ENCODE measurements at places on chromosomes 1 and 21.

DNA sequence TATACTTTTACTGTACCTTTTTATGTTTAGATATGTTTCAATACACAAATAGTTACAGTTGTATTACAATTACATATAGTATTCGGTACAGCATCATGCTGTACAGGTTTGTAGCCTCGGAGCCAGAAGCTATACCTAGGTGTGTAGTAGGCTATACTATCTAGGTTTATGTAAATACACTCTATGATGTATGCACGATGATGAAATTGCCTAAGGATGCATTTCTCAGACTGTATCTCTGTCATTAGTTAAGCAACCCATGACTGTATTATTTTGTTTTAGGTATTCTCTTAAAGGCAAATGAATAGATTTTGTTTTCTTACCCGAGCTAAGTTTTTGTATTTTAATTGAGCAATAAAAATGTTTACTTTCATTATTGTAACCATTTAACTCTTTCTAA, 56.4 kb downstream of the SPATA17 start:
- no peak for DNase-seq

GRCh38 chr1:3417934-3418333, 36.5 kb upstream of the ARHGEF16 start:
- no peak for DNase-seq

GRCh38 chr1:174344162-174344561, 103.6 kb upstream of the GPR52 start:
- DNase-seq, result no peak

- no peak for DNase-seq
Measured at GRCh38 chr1:54977533-54978297, 2.7 kb upstream of the TMEM61 start.

DNA sequence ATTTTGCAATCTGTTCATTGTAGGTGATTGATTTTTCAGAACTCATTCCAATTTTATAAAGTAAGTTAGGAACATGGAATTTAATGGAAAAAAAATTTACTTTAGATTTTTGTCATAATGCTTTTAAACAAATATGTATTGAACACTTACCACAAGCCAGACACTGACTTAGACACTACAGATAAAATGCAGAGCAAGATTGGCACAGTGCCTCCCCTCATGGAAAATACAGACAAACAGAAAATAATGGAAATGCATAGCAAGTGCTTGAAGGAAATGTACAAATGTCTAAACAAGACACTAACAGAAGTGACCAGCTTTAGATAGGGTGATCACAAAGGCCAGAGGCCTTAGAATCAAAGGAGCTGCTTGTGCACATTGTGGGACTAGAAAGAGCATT, 260.5 kb upstream of the ADGRL2 start:
- DNase-seq, result no peak

- DNase-seq, result no peak
Measured at GRCh38 chr1:192766009-192766625, 42.7 kb upstream of the RGS2 start.

DNA sequence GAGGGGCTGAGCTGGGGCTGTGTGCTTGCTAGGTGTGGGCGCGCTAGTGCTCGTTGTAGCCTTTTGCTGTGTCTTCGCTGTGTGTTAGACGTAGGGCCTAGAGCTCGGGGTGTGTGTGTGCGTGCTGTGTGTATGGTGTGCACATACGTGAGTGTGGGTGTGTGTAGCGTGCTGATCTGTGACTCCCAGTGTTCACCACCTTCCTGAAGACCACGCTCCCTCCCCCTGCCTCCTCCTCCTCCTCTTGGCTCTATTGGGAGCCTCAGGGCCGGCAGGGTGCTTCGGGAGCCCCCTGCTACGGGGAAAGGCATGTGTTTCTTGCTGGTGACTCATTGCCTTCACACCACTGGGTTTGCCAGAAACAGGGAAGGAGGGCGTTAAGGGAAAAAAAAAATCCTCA, 9.4 kb upstream of the KCNC4 start:
- DNase-seq, result no peak

DNA sequence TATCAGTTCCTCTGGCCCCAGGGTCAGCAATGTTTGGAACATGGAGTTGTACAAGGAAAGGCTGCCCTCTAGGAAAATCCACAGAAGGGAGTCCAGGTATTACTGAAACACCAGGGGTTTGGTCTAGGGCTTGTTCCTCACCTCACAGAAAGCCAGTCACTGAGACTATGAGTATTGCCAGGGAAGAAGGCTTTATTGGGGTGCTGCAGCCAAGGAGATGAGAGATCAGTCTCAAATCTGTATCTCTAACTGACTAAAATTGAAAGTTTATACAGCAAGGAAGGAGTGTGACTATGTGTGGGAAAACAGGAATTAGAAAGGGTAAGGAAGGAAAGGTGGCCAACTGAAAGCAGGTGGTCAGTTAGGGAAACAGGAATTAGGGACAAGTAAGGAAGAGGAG, 172.3 kb downstream of the LYPLAL1 start:
- no peak for DNase-seq

- no peak for DNase-seq
Measured at GRCh38 chr1:154256686-154257085, 15.7 kb upstream of the HAX1 start.

- no peak for DNase-seq
Measured at GRCh38 chr1:38038861-38039260, 7.7 kb downstream of the POU3F1 start.

- no peak for DNase-seq
Measured at GRCh38 chr1:161013131-161013487, 7.8 kb downstream of the F11R start.

DNA sequence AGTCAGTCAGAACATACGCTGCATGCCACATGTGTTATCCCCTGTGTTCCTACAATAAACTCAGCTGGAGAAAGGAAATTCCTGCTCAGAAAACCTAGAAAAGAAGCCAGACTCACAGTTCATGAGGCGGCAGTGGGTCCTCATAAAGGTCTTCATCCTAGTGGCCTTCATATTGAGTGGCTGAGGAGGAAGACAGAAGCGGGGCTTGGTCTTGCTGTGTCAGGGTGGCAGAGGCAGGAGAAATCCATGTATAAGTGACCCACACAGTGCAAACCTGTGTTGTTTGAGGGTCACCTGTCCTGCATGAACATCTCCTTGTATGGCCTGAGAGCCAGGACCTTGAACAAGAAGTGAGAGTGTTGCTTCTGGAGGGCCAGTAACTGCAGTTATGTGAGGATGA, 4.0 kb upstream of the WNT3A start:
- DNase-seq, result no peak

- DNase-seq, result no peak
Measured at GRCh38 chr1:225745273-225745672, 32.4 kb upstream of the SRP9 start.

- DNase-seq, result no peak
Measured at GRCh38 chr21:28771790-28772501, 220.7 kb downstream of the LTN1 start.
